ENCODE measurements at places on chromosomes 5 and 9. TPM values are rescaled to one million over a fixed set of nuclear protein-coding genes. Genes with fewer than 3 reads are reported as not detected.

DNA sequence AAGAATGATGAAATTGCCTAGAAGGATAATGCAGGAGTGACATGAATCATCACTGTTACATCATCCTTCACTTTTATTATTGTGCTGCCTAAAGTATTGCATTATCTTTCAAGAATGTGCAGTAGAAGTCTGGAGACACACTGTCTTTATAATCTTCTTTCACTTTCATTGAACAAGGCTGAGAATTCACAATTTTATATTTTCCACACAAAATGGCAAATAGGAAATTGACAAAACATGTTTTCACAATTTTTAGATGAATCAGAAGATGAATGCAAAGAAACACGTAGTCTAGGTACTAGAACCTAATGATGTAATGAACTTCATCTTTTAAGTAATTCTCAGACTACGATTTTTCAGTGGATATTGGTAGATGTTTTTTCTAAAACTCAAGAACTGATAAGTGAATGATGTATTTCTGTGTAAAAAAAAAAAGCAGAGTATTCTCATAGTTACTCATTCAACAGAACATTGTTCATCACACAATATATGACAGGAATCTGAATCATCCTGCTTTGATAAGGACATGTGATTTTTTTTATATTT is 131.5 kb upstream of the GRHPR start:
- no peak for DNase-seq

DNA sequence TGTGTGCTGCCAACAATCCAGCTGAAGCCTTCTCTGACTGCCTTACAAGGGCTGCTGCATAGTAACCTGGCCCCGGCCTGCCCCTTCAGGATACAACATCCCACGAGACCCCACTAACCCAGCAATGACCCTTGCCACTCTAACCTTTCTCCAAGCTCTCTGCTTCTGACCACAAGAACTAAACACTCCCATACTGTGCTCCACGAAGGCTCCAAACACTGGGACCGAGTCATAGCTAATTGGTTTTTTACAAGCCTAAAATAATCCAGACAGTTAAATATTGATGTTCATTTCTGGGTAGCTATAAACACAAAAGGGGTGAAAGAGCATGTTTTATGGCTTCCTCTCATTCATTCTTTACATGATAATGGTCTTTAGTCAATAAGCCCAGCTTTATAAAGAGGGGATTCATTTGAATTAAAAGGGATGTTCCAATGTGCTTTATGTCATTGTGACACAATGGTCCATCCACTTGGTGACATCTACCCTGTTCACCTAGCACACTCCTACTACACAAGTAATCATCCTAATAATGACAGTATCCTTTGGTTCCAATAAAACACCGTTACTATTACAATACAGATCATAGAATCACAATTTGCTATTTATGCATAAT is 16.2 kb upstream of the TLE4 start:
- no peak for DNase-seq

GRCh38 chr9:18499980-18500379 is 26.0 kb downstream of the ADAMTSL1 start:
- no peak for DNase-seq

DNA sequence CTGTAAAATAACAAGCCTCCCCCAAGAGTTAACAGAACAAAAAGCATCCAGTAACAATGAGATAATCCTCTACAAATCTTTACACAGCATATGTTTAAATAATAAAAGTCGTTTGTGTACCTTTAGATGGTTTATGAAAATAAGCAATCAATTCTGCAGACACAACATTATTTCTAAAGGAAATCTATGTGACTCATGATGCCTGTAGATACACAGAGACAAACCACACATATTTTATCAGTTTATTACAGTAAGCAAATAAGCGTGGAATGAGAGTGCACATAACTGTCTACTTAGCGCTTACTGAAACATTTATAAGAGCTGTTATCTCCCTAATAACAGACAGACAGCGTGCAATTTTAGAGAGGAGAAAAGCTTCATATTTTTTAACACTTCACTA is 243.6 kb downstream of the AP3B1 start:
- DNase-seq: no peak

DNA sequence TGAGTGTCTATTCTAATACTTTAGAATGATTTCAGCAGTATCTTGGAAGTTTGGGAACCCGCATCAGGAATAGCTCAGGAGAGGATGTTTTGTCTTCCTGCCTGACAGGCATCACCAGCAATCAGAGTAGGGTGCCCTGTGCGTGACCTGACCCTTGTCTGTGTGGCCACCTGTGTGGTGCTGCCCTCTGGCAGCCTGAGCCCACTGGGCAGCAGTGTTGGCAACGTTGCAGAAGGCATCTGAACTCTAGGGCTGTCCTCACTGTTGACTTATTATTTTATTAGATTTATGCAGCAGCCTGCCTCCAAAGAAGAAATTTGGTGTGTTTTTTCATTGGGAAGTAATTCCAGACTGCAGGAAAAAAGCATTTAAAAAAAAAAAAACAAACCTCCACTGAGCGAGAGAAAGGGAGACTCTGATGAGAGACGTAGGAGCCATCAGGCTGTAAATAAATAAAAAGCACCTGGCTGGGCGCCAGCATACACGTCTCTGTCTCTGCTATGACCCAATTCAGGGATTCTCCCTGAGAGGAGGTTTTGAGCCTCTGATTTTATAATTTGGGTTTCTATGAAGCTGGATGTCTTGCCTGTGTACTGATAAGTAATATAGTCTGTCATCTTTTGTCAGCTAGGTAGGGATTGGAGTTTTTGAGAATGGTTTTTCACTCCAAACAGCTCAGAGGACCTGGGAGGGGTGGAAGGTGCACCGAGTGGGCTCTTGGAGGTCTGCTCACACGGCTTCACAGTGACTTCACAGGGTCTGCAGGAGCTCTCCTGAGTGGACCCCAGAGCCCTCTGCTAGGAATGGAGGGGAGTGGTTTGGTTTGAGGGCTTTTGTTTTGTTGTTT is 49.0 kb downstream of the FAM78A start:
- no peak for DNase-seq

DNA sequence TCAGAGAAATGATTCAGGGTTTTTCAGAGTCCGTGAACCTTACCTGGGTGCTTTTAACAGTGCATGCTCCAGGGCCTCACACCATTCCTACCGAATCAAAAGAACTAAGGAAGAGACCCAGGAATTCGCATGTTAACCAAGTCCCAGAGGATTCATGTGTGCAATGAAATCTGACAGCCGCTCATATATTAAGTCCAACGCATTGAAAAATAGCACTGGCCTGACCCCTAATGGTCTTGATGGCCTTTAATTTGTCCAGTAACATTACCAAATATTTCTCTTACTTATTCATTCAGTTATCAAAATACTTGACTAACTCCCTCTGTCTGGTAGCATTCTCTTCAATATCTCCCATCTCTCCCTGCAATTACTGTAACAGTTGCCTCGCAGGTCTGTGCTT is 55.0 kb upstream of the MARCHF11 start:
- no peak for DNase-seq

GRCh38 chr5:136018814-136019783 is 9.7 kb upstream of the TGFBI start:
- no peak for DNase-seq

DNA sequence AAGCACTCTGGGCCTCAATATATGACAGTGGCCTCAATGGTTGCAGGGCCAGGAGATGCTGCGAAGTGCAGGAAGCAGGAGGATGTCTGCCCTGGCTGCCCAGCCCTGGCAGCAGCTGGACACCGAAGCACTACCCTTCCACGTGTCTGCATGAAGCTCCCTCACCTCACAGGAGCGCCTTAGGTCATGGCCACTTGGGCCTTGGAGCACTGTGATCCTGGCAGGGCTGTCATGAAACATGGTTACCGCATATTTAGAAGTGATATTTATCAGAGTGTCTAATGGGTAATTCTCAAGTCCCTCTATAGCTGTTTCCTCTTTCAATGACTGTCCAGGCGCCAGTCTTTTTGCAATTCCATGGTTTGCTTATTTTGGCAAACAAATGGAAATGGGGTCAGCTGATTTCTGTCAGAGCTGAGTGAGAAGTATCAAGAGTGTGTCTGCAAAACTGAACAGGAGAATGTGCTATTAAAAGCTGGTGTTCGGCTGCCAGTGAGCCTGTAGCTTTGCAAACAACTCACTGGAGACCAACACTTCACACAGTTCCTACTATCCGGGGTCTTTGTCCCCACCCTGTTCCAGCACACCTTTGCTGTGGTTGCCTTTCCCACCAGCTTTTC is 285.9 kb downstream of the KIF4B start:
- DNase-seq: no peak

DNA sequence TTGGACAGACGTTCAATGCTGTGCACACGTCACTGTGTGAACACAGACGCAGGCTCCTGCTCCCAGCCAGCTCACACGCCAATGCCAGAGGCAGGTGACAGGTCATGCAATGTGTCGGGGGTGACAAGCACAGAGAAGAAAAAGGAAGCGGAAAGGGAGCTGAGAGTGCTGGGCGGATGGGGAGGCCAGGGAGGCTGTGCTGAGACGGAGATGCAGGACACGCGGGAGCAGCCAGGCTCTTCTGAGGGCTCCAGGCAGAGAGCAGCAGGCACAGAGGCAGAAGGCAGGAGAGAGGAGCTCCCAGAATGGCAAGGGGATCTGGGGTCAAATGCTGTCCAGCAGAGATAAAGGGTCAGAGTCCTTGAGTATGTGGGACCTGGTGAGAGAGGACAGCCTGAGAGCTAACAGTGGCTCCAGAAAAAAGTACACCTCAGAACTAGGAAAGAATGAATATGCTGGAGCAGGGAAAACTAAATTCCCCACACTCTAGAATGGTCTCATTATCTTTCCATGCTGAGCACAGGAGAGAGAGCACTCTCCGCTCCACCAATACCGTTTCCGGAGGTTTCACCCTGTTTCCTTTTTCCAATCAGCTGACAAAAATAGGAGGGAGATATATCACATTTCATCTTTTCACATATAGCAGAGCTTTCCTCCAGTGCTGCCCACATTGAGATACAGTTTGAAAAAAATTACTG is 32.8 kb upstream of the NSMF start:
- no peak for DNase-seq

DNA sequence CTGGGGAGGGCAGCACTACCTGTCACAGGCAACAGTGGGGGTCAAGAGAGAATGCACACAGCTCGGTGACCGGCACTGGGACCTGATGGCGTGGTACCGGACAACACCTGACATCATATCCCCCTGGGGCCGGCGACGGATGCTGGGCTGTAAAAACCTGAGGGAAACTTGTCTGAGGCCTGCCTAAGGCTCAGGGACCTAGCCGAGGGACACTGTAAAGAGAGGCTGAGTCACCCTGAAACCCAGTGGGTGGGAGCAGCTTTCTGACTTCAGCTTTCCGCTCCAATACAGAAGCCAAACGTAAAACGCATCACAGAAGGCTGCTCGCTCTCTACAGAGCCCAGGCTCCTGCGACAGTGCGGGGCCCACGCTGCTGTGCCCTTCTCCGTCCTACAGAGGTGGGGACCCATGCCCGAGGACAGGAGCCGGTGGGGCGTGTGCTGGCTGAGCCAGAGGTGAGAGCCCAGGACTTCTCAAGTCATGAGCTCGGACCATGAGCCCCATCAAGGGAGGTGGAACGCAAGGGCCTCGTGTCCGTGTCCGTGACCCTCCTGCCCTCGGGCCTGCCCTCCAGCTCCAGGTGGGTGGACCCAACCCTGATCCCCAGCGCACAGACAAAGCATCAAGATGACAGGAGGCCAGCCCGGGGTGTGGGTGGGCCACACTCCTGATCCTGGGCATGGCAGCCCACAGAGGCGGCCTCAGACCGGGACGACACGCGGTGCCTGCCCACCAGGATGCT is 5.3 kb downstream of the RALGDS start:
- DNase-seq: no peak

GRCh38 chr5:172683645-172684471 is 42.8 kb downstream of the NEURL1B start:
- no peak for DNase-seq

FRRS1L gene
- polyA plus RNA-seq: 3.0 TPM

SNCAIP gene
- 0.49 TPM for polyA plus RNA-seq

TMEFF1 gene
- polyA plus RNA-seq: not detected

CKMT2 gene
- 3.2 TPM for polyA plus RNA-seq

PCDHAC1 gene
- polyA plus RNA-seq: 0.34 TPM

Data from pancreas (tissue), 10 donors.